ENCODE measurements at places on chromosomes 6 and 20.

DNA sequence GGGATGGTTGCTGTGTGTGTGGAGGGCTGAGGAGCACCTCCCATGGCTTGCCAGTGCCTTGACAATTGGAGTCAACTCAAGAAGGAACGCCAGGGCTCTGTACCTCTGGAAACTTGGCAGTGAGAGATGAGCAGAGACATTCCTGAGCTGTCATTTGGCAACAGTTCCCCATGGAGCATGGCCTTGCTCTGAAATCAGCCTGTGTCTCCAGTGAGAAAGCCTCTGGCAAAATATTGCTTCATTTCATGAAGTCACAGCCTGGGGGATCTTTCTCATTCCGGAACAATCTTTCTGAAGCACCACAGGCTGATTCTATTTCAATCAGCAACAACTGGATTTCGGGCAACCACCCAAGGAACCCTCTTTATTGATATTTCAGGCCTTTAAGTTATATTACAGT lies 52.2 kb upstream of the FNDC1 start:
- DNase-seq = no peak

DNA sequence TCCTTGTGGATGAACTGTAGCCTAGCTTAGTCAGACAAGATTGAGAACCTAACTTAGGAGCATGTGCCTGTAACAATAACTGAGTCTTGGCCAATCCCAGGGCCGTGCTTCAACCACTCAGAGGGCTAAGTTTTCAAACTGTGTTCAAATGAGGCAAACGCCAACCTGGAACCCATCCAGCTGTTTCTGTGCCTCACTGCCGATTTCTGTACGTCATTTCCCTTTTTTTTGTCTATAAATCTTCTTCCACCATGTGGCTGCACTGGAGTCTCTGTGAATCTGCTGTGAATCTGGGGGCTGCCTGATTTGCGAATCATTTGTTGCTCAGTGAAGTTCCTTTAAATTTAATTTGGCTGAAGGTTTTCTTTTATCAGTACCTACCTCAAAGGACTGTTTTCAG lies 115.0 kb upstream of the CHD6 start:
- DNase-seq = peak; percentile 42

GRCh38 chr20:17767624-17768023 lies 67.9 kb downstream of the BANF2 start:
- DNase-seq = no peak

DNA sequence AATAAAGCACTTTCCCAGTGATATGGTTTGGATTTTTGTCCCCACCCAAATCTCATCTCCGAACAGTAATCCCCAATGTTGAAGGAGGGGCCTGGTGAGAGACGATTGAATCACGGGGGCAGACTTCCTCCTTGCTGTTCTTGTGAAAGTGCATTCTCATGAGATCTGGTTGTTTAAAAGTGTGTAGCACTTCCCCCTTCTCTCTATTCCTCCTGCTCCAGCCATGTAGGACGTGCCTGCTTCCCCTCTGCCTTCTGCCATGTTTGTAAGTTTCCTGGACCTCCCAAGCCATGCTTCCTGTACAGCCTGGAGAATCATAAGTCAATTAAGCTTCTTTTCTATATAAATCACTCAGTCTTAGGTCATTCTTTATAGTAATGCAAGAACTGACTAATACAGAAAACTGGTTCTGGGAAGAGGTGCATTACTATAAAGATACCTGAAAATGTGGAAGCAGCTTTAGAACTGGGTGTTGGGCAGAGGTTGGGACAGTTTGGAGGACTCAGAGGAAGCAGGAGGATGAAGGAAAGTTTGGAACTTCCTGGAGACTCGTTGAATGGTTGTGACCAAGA lies 7.4 kb downstream of the EPM2A start:
- DNase-seq = no peak

DNA sequence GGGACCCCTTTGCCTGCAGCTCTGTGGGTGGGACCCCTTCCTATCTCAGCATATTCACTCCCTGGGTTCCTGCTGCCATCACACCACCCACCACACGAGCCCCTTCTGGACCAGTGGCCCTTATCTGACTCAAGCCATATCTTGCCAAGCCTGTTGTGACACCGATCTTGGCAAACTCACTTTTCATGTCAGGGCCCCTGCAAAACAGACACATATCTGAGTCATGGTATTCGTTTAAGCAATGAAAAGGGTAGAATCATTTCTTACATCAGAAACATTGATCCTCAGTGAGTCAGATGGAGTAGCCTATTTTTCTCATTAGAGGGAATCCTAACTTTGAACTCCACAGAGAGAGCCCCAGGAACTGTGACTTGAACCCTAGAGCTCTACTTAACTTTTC lies 10.6 kb downstream of the RAET1E start:
- DNase-seq = no peak

DNA sequence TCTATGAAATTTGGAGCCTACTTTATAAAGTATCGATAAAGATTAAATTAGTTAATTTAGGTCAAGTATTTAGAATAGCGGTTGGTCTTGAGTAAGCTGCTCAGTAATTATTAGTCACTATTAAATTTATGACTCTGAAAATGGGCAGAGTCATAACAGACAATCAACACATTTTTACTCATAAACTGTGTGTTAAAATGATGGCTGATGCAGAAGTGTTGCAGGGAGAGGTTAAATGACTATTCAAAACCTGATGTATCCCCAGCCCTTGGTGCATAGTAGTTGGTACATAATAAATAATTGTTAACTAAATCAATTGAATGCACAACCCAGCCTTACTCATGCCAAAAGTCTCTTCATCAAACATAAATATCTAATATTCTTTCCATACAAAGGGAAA lies 30.6 kb downstream of the HIVEP2 start:
- no peak for DNase-seq

DNA sequence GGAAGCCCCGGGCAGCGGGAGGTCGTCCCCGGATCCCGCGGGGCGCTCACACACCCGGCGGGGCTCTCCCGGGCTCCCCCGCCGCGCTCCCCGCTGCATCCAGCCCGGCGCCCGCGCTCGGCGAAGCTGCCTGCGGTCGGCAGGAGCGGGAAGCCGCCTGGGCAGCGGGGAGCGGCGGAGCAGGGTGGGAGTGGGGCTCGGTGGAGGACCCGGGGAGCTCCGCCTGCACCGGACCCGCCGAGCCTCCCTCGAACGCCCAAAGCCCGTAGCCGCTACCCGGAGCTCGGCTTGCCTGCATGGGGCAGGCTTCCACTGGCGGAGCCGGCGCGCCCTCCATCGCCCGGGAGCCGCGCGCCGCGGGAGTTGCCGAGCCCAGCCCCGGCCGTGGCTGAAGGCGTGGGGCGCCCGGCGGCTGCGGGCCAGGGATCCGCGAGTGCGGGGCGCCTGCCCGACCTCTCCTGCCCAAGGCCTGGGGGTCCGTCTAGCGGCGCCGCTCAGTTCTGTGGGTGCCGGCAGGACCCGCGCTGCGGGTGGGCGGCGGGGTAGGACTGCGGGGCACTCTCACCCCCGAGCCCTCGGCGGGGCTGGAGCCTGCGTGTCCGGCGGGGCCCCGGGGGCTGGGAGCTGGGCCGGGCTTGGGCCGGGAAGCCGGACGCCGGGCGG lies 671 bp downstream of the CDH4 start:
- no peak for DNase-seq

- DNase-seq = no peak
Measured at GRCh38 chr6:125193208-125193607, 39.6 kb downstream of the TPD52L1 start.

- no peak for DNase-seq
Measured at GRCh38 chr6:71499667-71500066, 211.1 kb downstream of the OGFRL1 start.

- DNase-seq = no peak
Measured at GRCh38 chr6:144320741-144321140, 35.6 kb downstream of the UTRN start.

GRCh38 chr20:11008444-11009033 lies 334.7 kb upstream of the JAG1 start:
- no peak for DNase-seq

DNA sequence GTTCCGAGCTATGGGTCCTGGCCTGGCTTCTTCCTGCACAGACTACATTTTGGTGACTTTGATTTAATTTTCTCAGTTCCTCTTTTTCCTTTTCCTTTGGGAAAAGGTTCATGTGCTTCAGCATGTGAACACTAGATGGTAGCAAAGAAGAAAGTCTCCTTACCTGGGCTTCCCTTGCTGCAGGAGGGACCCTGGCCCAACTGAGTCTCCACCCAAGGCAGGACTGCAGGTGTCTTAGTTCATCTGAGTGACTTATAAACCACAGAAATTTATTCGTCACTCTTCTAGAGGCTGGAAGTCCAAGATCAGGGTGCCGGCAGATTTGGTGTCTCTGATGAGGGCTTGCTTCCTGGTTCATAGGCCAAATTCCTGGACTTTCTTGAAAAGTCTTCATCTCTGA lies 163.2 kb downstream of the SYCP2 start:
- no peak for DNase-seq

GRCh38 chr20:34579191-34579978 lies 20.9 kb downstream of the MAP1LC3A start:
- peak; percentile 86 for DNase-seq

- no peak for DNase-seq
Measured at GRCh38 chr20:22578221-22579118, 5.9 kb downstream of the FOXA2 start.

DNA sequence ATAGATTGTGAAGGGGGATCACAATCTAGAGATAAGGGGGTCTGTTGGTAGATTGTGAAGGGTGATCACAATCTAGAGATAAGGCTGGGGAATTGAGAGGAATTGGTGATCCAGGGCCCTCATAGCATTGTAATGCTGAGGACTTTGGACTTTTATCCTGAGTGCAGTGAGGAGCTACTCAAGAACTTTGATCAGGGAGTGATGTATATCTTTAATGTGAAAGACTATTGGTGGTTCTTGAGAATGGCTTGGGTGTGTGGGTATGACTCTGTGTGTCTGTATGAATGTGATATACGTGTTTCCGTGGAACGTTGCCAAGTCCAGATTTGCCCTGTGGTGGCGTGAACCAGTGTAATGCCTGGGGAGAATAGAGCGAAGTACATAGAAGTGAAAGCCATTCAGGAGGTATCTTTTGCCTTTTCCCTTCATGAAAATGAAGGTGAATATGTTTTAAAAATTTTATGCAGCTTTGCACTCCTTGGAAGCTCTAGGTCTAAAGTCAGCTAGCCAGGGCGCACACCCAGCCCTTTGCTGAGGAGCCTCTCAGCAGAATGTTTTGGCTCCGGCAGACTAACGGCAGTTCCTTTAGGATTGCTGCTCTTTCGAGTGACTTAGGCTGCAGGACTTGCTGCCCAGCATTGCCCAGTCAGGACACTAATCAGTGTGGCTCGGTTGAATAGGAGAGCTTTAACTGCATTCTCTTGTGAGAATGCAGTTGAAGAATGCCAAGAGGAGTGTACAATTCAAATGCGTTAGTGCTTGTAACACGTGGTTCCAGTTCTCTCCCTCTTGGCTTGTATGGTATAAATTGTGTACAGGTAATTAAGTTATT lies 3.5 kb downstream of the ZFAND3 start:
- no peak for DNase-seq

GRCh38 chr6:74420221-74420620 lies 724.2 kb downstream of the CD109 start:
- no peak for DNase-seq

- no peak for DNase-seq
Measured at GRCh38 chr6:151761851-151762250, 45.6 kb upstream of the ESR1 start.

DNA sequence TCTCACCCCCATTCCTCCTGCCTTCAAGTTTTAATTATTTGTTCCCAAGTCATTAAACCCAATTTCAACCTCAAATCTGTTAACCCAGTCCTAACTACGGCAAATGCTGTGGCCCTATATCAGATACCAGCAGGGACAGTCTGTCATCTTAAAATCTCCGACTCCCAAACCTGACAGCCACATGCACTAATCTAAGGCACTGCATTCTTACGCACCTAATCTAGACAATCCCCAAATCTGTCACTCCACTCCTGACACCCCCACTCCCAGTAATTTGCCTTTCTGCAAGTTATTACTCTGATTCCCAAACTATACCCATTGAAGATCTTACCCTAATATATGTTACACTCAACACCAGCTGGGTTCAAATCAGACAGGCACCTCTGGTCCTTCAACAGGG lies 2.5 kb downstream of the MTCH1 start:
- no peak for DNase-seq

DNA sequence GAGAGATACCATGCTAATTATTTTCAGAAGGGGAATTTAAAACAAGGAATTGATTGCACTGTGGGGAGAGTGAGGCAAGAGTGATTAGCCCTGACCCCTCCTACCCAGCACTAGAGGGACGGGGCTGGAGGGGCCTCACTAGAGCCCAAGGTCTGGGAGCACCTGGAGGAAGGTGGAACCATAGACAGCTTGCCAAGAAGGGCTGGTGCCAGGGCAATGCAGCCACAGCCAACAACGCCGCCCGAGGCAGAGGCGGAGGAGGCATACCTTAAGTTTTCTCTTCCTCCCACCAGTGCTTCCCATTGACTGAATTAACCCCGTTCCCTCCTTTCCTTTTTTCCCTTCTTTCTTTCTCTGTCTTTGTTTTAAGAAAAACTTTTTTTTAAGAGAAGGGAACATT lies 40.0 kb downstream of the IYD start:
- DNase-seq = no peak

GRCh38 chr6:2081155-2082138 lies 164.0 kb downstream of the GMDS start:
- no peak for DNase-seq

DNA sequence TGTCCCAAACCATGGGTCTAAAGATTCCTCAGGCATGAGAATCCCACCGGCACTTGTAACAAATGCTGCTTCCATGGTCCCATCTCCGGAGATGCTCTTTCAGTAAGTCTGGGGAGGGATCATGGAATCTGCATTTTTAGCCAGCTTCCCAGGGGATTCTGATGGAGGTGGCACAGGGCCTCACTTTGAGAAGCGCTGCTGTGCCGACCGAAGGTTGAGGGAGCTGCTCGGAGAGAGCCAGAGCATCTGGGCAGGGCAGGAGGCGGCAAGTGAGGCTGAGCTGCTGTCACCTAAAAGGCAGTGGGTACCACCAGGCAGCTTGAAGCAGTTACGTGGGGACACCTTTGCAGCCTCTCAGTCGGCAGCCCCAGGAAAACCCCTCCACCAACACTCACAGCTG lies 100.2 kb upstream of the CDYL start:
- no peak for DNase-seq

DNA sequence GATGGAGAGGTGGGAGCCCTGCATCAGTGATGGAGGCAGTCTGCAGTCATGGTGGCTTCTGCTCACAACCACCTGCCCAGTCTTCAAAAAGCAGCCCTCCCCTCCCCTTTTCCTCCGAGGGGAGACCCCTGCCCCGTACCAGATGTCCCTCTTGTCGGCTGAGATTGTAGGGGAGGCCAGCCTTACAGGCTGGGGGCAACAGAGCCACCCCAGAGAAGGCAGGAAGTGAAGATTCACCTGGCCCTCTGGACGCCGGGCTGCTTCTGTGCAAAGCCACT lies 4.5 kb downstream of the TNFRSF6B start:
- no peak for DNase-seq
